Midbrain (tissue), 1 donor: ENCODE measurements at places on chromosomes 4 and X.

- DNase-seq = no peak
Observed at GRCh38 chr4:95462921-95463320, 85.9 kb downstream of the UNC5C start.

DNA sequence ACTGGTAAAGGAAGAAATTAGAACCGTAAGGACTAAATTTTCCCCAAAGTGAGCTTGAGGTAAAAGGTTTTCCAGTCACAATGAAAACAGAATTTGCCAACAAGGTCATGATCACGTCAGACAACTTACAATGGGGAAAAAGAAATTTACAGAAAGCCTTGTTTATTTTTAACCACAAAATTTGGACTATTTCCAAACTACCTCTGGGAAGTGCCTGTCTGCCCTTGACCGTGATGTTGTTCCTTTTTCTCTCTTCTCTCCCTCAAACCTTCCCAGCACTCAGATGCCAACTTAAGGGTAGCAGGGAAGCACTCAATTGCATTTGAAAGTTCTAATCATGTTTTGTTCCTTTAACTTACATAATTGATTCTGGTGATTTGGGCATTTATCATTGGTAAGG, 32.5 kb downstream of the MEPE start:
- no peak for DNase-seq

DNA sequence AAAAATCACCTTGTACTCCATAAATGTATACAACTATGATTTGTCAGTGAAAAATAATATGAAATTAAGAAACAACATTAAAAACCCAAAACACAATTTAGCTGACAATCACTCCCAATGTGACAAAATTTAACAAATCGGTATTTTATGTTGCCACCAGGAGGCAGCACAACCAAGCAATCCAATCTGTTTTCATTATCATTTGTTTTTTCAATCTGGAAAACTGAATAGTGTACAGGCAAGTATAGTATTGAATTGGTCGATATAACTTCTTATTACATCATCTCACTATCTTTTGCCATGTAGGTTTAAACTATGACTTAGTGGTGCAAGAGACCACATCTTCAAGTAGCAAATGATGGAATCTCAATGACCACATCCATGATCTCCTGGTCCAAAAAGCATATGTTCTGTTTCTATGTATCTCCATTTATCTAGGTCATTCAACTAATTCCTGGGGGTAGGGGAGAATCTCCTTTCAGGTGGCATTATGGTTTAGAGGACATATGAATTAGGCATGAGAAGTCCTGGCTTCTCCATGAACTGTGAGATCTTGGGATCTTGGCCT, 112.9 kb upstream of the AGA start:
- no peak for DNase-seq

DNA sequence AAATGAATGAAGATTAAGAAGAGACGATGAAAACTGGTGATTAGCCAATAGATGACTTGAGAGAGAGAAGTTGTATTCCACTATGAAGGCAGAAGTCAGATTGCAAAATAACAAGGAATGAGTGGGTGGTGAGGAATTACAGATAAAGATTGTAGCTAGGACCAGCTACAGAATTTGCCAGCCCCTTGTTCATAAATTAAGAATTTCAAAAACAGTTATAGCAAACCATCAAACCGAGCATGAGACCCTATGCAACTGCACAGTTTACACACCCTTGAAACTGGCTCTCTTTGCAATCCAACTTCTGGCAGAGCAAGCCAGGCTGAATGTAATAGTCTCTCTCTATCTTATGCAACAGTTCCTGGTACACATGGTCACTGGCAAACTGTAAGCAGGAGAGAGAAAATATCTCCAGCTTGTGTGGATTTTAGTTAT, 35.2 kb downstream of the STAP1 start:
- no peak for DNase-seq

DNA sequence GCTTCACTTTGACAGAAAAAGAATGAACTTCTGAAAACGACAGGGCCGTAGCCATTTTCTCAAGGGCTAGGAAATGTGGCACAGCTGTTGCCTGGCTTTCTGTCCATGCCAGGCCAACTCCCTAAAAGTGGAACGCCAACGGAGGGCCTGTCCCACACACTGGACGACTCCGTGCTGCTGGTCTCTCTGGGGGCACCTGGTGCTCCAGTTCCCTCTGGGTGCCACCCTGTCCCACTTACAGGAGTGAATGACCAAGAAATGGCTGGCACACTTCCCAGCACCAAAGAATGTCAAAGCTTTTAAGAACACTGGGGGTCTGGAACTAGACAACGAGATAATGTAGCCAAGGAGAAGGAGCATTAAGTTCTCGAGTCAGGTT, 40.9 kb downstream of the GATB start:
- DNase-seq = no peak

- no peak for DNase-seq
Observed at GRCh38 chr4:155444721-155445120, 68.0 kb upstream of the MAP9 start.

DNA sequence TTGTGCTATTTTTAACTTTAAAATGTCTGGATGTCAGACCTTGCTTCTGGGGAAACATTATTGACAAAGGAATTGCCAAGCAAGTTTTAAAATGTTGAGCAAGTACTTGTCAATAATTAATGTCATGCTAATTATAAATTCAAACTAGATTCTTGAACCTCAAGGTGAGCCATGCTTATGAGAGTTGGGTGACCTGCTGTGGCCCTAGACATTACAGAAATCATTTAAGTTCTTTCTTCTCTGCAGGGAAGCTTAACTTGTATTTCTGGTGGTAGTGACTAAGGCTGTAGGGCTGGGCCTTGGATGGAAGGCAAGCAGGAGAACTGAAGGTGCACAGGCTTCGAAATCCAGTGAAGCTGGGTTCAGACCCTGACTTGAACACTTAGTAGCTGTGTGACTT, 14.8 kb upstream of the UCHL1 start:
- no peak for DNase-seq

- DNase-seq = no peak
Observed at GRCh38 chr4:55358668-55359067, 12.6 kb downstream of the SRD5A3 start.

GRCh38 chr4:147134536-147135210, 189.0 kb upstream of the TTC29 start:
- no peak for DNase-seq

GRCh38 chr4:183438458-183439113, 5.8 kb upstream of the CDKN2AIP start:
- no peak for DNase-seq

- no peak for DNase-seq
Observed at GRCh38 chr4:15809058-15809457, 30.9 kb downstream of the CD38 start.
